A549 treated with Mapracorat at 1 μM for 4 hours (cell line): ENCODE measurements at places on chromosomes 5 and 9. TPM values are rescaled to one million over a fixed set of nuclear protein-coding genes. Genes with fewer than 3 reads are reported as not detected.

The ZDHHC21 gene
- total RNA-seq, result 1.8 to 3.0 TPM (median 2.5 TPM) in 5 replicates

The OR4F3 gene
- total RNA-seq, result not detected in 5 replicates

The CXCL14 gene
- total RNA-seq, result 0.09 to 0.24 TPM (median 0.17 TPM) in 3 of 5 replicates, not detected in the others

The NSUN2 gene
- total RNA-seq, result 89.3 to 95.3 TPM (median 92.7 TPM) in 5 replicates

The MOB3B gene
- total RNA-seq, result 8.8 to 11.2 TPM (median 9.5 TPM) in 5 replicates
